ENCODE measurements at places on chromosomes 16 and 17.

DNA sequence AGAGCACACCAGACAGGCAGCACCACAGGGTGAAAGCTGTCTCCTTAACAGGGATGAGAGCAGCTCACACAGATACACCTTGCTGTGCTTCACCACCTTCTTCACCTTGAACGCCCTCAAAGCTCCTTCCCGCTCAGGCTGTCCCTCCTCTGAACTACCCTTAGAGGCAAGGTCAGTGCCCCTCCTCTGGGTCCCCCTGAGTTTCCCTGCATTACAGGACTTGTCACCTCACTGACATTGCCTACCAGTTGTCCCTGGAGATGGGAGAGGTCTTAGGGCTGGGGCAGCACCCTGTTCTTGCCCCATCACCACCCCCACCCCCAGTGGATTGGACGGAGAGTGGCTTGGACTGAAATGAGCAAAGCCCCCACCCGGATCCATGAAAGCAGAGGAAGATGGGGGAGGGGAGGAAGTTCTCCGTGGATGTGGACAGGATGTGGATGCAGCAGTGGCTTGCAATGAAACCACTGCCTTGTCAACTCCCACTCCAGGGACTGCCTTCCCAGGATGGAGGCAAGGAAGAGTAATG is 73.2 kb upstream of the CDH5 start:
- peaks cover 55% of the 10 kb centered on the region for H3K27me3 ChIP-seq
- H3K36me3 ChIP-seq: no peaks in the 10 kb centered on the region
- H3K4me1 ChIP-seq: no peaks in the 10 kb centered on the region
- no peak overlapping the region for H3K27ac ChIP-seq
- H3K4me3 ChIP-seq: no peak overlapping the region

DNA sequence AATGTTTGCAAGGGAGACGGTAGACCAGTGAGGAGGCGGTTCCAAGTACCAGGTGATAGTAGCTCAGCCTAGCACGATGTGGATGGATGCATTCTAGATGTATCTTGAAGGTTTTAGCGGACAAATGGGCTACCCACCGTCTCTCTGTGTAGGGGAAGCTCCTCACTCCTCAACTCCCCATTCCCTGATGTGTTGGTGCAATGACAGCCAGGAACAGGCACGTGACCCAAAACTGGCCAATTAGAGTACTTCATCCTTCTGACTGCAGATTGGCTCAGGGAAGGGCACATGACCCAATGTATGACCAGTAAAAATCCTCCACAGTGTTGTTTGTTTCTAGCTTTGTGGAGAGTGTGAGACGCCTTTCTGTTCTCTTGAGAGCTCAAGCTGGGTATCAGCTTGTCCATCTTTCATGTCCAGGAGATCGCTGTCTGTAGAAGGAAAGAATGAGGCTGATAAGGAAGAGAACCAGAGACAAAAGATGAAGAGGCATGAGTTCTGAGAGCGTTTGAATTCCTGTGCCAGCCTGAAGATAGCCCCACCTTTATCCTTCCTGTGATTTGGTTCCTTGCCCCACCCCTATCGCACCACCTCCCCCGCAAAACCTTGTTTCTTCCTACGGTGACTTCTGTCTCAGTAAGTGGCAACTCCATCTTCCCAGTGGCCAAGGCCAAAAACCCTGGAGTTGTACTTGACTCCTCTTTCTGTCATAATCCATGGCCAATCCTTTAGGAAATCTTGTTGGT is 2.3 kb upstream of the BORCS6 start:
- no peak overlapping the region for H3K27ac ChIP-seq
- peak; percentile 57 for DNase-seq
- H3K4me1 ChIP-seq: peaks cover 23% of the 10 kb centered on the region
- H3K36me3 ChIP-seq: no peaks in the 10 kb centered on the region
- peaks cover 2% of the 10 kb centered on the region for H3K27me3 ChIP-seq

DNA sequence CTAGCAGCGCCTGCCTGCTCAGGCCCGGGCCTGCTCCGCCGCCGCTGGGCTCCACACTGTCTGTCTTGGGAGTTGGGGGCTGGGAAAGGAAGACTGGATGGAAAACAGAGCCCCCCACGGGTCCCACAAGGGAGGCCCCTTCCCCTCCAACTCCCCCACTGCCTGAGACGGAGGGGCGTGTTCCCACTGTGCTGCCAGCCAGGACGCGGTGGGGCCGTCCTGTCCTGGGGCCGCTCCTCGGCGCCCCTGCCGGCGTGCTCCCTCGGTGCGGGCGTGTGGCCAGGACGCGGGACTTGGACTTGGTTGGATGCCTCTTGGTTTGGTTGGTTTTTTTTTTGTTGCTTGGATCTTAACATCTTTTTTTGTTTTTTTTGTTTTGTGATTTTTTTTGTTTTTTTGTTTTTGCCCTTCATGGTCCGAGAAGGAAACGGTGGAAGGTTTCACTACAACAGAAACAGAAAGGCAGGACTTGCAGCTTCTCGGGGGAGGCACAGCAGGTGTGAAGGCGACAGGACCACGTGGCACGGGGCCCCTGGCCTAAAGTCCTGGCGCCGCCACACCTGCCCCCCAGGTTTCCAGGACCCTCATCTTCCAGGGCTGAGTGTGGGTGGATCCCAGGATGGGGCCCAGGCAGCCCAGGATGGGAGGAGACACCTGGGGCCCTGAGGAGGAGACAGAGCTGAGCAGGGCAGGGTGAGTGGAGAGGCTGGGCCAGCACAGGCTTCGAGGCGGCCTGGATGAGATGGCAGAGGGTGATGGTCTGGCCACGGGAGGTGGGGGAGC is 16.0 kb downstream of the ENGASE start:
- no peak overlapping the region for H3K4me3 ChIP-seq
- no peak for DNase-seq
- H3K27ac ChIP-seq: no peak overlapping the region
- peaks cover 6% of the 10 kb centered on the region for H3K4me1 ChIP-seq
- H3K27me3 ChIP-seq: peaks cover 2% of the 10 kb centered on the region
- no peaks in the 10 kb centered on the region for H3K36me3 ChIP-seq

- peaks cover 16% of the 10 kb centered on the region for H3K4me1 ChIP-seq
- no peaks in the 10 kb centered on the region for H3K27me3 ChIP-seq
- peaks cover 14% of the 10 kb centered on the region for H3K36me3 ChIP-seq
- DNase-seq: no peak
Measured at GRCh38 chr17:5565808-5566207, 18.5 kb downstream of the NLRP1 start.

GRCh38 chr17:74343526-74344284 is 17.7 kb downstream of the KIF19 start:
- H3K4me1 ChIP-seq: no peaks in the 10 kb centered on the region
- H3K36me3 ChIP-seq: no peaks in the 10 kb centered on the region
- H3K4me3 ChIP-seq: no peak overlapping the region
- no peak for DNase-seq
- H3K27me3 ChIP-seq: no peaks in the 10 kb centered on the region
- no peak overlapping the region for H3K27ac ChIP-seq

GRCh38 chr16:68954911-68955635 is 111.7 kb downstream of the TANGO6 start:
- peaks cover 11% of the 10 kb centered on the region for H3K4me1 ChIP-seq
- no peak overlapping the region for H3K4me3 ChIP-seq
- no peak for DNase-seq
- no peak overlapping the region for H3K27ac ChIP-seq
- no peaks in the 10 kb centered on the region for H3K27me3 ChIP-seq
- no peaks in the 10 kb centered on the region for H3K36me3 ChIP-seq

DNA sequence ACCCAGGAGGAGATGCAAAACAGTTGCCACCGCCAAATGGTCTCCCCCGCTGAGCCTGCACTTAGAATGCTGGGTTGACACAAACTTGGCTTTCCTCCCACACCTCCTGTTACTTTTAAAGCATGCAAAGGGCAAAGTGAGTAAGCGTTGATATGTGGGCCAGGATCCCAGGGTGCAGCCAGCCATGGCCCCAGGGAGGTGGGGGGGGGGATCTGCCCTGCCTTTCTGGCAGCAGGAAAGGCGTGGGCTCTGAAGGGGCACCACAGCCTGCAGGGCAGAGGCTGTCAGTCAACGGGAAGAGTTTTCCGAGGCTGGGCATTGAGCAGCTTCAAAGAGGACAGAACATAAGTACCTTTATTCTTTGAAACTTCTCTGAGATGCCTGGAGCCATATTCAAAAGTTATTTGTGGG is 142.3 kb downstream of the ABCC12 start:
- no peak overlapping the region for H3K27ac ChIP-seq
- peaks cover 7% of the 10 kb centered on the region for H3K27me3 ChIP-seq
- DNase-seq: no peak
- H3K4me3 ChIP-seq: no peak overlapping the region
- no peaks in the 10 kb centered on the region for H3K36me3 ChIP-seq
- peaks cover 10% of the 10 kb centered on the region for H3K4me1 ChIP-seq

GRCh38 chr16:35735403-35736251 is 2276.2 kb downstream of the TP53TG3F start:
- no peak overlapping the region for H3K4me3 ChIP-seq
- peaks cover 2% of the 10 kb centered on the region for H3K27me3 ChIP-seq
- no peaks in the 10 kb centered on the region for H3K4me1 ChIP-seq
- no peaks in the 10 kb centered on the region for H3K36me3 ChIP-seq

- H3K27me3 ChIP-seq: peaks cover 2% of the 10 kb centered on the region
- no peak overlapping the region for H3K4me3 ChIP-seq
- DNase-seq: no peak
- H3K27ac ChIP-seq: no peak overlapping the region
Measured at GRCh38 chr17:29096094-29096493, 53.2 kb downstream of the PIPOX start.

GRCh38 chr17:72403713-72404209 is 282.9 kb downstream of the SOX9 start:
- H3K36me3 ChIP-seq: no peaks in the 10 kb centered on the region
- H3K27ac ChIP-seq: peak overlapping the region; percentile 31
- H3K27me3 ChIP-seq: no peaks in the 10 kb centered on the region

- peaks cover 47% of the 10 kb centered on the region for H3K36me3 ChIP-seq
- peaks cover 51% of the 10 kb centered on the region for H3K4me1 ChIP-seq
- peak overlapping the region; percentile 99 for H3K27ac ChIP-seq
- H3K27me3 ChIP-seq: peaks cover 7% of the 10 kb centered on the region
Measured at GRCh38 chr17:63774969-63775265, 947 bp downstream of the DDX42 start.

DNA sequence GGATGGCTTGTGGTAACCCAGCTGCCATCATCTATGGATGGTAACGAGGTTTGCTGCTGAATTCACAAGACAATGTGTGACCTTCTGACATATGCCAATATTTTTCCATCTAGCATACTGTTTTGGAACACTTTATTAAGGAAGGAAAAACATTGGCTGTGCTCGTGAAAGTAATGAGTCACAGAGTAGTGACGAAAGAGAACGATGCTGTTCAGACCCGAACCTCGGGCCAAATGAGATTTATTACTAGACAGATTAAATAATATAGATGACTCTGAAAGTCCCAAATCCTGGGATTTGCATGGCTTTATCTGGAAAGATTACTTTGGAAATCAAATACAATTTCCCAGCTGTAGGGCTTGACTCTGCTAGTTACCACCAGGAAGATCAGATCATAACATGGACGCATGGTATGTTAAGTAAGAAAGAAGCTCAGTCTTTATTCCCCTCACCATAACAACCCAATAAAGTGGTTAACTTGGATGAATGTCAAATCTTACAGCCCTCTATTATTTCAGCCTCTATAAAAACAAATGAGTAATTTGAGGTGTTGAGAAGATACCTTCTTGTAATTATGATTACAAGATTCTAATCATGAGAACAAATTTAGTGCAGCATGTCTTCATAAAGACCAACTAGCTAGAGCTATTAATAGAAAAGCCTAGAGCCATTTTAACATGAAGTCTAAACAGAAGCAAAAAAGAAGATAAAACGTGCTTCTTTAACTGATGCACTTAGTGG is 32.6 kb downstream of the ERN1 start:
- peak overlapping the region; percentile 82 for H3K27ac ChIP-seq
- DNase-seq: peak; percentile 45
- H3K36me3 ChIP-seq: peaks cover 24% of the 10 kb centered on the region
- H3K4me1 ChIP-seq: peaks cover 42% of the 10 kb centered on the region

- no peak for DNase-seq
- H3K4me1 ChIP-seq: peaks cover 16% of the 10 kb centered on the region
- H3K27ac ChIP-seq: no peak overlapping the region
- no peak overlapping the region for H3K4me3 ChIP-seq
- H3K36me3 ChIP-seq: no peaks in the 10 kb centered on the region
Measured at GRCh38 chr17:56505154-56505756, 88.2 kb upstream of the NOG start.

DNA sequence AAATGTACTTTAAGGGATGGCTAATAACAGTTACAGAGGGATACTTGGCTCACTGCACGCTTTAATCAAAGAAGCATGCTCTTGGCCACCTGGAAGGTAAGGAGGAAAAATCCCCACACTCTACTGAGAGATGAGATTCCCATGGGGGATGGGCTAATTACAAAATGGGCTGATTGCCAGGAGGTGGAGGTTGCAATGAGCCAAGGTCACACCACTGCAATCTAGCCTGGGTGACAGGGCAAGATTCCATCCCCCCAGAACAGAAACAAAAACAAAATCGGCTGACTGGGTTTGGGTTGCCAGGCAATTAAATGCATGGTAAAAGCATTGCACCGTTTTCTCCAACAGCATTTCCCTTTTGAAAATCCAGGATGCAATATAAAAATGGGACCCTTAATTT is 18.0 kb downstream of the N4BP1 start:
- no peaks in the 10 kb centered on the region for H3K27me3 ChIP-seq
- H3K27ac ChIP-seq: no peak overlapping the region
- no peaks in the 10 kb centered on the region for H3K4me1 ChIP-seq
- no peak overlapping the region for H3K4me3 ChIP-seq

GRCh38 chr16:14586637-14587305 is 43.3 kb downstream of the PARN start:
- H3K27ac ChIP-seq: no peak overlapping the region
- peaks cover 19% of the 10 kb centered on the region for H3K36me3 ChIP-seq
- no peaks in the 10 kb centered on the region for H3K27me3 ChIP-seq
- no peak overlapping the region for H3K4me3 ChIP-seq

DNA sequence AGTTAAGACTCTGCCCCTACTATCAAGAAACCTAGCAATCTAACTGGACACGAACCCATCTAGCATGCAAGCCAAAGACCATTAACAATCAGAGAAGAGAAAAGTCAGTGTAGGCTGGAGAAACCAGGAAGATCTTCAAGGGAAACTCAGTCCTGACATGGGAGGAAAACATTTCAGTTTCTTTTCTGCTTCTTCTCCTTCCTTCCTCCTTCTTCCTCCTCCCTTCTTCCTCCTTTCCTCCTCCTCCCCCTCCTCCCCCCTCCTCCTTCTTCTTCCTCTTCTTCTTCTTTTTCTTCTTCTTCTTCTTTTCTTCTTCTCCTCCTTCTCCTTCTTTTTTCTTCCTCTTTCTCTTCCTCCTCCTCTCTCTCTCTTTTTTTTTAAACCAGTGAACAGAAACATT is 29.6 kb upstream of the SHISA9 start:
- H3K4me1 ChIP-seq: peaks cover 34% of the 10 kb centered on the region
- peaks cover 10% of the 10 kb centered on the region for H3K36me3 ChIP-seq
- H3K27ac ChIP-seq: no peak overlapping the region
- no peak for DNase-seq

DNA sequence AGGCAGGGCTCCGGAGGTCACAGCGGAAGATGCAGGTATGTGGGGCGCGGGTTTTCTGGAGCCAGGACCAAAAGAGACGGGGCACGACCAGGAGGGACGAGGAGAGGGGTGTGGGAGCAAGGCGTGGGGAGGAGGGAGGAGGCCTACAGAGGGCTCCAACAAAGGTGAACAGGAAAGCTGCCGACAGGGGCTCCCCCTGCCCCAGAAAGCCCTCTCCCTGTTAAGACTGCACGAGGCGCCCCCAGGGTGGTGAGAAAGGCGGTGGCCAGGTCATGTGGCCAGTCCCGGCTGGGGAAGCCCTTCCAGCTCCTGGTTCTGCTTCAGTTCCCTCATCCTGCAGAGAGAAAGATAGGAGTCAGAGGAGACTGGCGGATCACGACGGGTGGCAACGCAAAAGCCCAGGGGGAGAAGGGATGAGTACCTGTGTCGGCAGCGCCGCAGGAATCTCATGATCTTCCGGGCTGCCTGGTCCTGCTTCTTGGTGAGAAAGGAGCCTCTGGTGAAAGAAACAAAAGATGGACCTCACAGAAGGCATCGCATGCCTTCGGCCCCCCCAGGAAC is 949 bp upstream of the SPAG7 start:
- no peak for DNase-seq
- no peak overlapping the region for H3K4me3 ChIP-seq
- peaks cover 30% of the 10 kb centered on the region for H3K36me3 ChIP-seq
- peaks cover 15% of the 10 kb centered on the region for H3K4me1 ChIP-seq
- H3K27me3 ChIP-seq: peaks cover 18% of the 10 kb centered on the region
